Left cardiac atrium (tissue), 4 donors: ENCODE measurements at places on chromosomes 1 and 21. TPM values are rescaled to one million over a fixed set of nuclear protein-coding genes. Genes with fewer than 3 reads are reported as not detected.

GRCh38 chr1:234731569-234732085 lies 121.6 kb upstream of the IRF2BP2 start:
- no peak for DNase-seq

The HAPLN2 gene
- 1.9 TPM for total RNA-seq

The ZBTB8B gene
- 0.03 TPM for total RNA-seq

- peak; percentile 53 for DNase-seq
Measured at GRCh38 chr1:95041491-95042165, 31.1 kb downstream of the ALG14 start.

DNA sequence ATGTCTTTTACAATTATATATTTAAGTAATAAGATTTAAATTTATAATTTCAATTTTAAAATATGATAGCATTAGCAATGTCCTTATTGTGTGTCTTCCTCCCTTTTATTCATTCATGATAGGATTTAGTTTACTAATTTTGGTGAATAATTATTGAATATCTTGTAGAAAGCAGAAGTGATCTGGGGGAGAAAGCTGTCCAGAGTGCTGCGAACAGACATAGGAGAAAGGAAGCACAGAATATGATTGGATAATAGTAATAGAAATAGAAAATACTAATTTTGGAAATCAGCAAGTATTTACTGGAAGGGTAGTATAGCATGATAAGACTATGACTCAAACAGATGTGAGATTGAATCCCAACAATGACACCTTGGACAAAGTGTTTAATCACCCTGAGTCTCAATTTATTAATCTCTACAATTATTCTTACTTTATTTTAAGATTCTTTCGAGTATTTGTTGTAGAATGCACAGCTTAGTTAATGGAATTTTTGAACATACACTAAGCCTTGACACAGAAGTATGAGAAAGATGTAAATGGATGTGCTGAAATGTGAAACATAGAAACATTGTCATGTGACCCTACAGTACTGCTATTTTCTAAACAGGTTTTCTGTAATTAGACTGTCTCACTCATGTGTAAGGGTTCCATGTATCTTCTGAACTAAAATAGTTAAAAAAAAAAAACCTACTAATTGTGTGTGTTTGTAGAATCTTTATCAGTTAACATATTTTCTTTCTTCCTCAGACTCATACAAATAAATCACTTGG lies 7.9 kb downstream of the SH3GLB1 start:
- DNase-seq: no peak

DNA sequence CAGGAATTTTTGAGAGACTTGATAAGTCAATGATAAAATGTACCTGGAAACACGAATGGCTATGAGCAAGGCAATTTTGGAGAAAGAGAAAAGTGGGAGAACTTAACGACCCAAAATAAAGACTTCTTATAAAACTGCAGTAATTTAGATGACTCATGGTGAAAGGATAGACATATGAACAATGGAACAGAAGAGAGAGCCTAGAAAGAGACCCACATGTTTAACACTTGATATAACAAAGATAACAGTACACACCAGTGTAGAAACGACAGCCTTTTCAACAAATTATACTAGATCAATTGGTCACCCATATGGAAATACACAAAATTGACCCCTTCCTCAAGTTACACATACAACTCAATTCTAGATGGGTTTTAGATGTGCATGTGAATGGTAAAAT lies 117.5 kb upstream of the GALNT2 start:
- DNase-seq: no peak

GRCh38 chr1:238960071-238960470 lies 426.3 kb upstream of the CHRM3 start:
- no peak for DNase-seq
